Adrenal gland (tissue), 19 donors: ENCODE measurements at places on chromosomes 2 and 18.
A peak's percentile ranks its signal among the peaks of the same experiment; 100 is the strongest.

DNA sequence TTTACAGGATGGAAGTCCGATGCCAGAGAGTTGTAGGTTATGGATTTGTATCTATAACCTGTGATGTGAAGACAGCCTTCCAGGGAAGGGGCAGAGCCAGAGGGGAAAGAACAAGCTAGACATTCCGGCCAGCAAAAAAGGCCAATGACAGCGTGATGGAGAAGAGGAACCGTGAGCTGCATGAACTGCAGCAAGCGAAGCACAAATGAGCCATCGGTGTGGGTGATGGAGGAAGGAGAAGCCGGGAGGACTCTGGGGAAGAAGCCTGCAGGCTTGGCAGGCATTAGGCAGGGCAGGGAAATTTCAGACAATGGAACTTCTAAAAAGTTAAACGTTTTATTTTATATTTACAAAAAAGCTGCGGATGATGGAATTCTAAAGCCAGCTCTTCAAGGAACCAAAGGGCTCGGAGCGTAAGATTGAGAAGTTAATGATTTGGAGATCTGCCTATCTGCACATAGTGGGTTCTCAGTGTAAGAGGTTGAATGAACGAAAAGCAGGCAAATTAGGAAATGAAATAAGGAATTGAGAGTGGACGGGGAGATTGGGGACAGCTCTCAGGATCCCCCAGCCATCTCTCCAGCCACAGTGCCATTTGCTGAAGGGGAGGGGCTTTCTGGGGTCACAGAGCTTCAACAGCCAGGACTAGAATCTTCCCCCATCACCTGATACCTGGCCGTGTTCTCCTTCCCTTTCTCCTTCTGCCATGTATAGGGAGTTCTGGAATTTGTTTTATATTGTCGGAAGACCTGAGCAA, 28.4 kb downstream of the NGEF start:
- no peak overlapping the region for H3K27ac ChIP-seq
- no peak overlapping the region for H3K4me3 ChIP-seq
- no peaks in the 10 kb centered on the region for H3K27me3 ChIP-seq
- peak; percentile 30 for DNase-seq
- peaks cover 8% of the 10 kb centered on the region for H3K4me1 ChIP-seq
- H3K36me3 ChIP-seq, result no peaks in the 10 kb centered on the region

- DNase-seq, result peak; percentile 69
- H3K4me3 ChIP-seq, result no peak overlapping the region
- no peaks in the 10 kb centered on the region for H3K36me3 ChIP-seq
- peak overlapping the region; percentile 68 for H3K27ac ChIP-seq
Observed at GRCh38 chr2:26709323-26710110, 17.0 kb downstream of the KCNK3 start.

DNA sequence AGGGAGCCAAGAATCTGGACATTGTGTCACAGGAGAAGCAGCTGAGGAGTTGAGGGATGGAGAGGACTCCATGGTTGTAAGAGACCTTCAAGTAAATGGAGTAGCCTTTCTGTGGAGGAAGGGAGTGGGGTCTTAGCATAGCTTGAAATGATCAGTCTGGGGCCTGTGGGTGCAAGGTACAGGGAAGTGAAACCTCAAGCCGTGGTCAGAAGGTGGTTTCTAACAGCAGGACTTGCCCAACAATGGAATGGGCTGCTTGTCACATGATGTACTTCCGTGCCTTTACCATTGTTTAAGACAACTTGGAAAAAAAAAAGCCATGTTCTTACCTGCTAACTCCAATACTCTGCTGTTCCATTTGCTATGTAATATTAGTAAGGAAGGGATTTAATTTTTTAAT, 140.7 kb downstream of the LDLRAD4 start:
- no peaks in the 10 kb centered on the region for H3K36me3 ChIP-seq
- no peak for DNase-seq
- H3K27me3 ChIP-seq, result no peaks in the 10 kb centered on the region
- H3K27ac ChIP-seq, result no peak overlapping the region
- no peak overlapping the region for H3K4me3 ChIP-seq
- peaks cover 9% of the 10 kb centered on the region for H3K4me1 ChIP-seq

DNA sequence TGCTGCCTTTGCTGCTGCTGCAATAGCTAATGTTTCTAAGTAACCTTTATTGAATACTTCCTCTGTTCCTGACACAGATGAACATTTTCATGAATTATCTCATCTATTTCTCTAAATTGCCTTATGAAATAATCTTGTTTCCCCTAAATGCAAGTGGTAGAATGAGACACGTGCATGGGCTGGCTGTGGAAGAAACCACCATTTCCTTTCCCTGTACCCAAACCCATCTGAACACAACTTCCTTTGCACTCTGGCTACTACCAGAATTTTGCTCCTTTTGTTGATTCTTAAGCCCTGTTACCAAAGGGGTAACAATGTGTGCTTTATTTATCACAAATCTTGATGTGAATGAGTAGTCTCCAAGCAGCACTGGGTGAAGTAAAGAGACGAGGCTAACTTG, 29.2 kb downstream of the AKAIN1 start:
- H3K36me3 ChIP-seq, result no peaks in the 10 kb centered on the region
- H3K27me3 ChIP-seq, result no peaks in the 10 kb centered on the region
- H3K4me3 ChIP-seq, result no peak overlapping the region
- H3K4me1 ChIP-seq, result no peaks in the 10 kb centered on the region
- no peak overlapping the region for H3K27ac ChIP-seq

GRCh38 chr2:14932285-14932684, 299.8 kb downstream of the LRATD1 start:
- no peak for DNase-seq
- H3K4me1 ChIP-seq, result no peaks in the 10 kb centered on the region
- H3K4me3 ChIP-seq, result no peak overlapping the region

DNA sequence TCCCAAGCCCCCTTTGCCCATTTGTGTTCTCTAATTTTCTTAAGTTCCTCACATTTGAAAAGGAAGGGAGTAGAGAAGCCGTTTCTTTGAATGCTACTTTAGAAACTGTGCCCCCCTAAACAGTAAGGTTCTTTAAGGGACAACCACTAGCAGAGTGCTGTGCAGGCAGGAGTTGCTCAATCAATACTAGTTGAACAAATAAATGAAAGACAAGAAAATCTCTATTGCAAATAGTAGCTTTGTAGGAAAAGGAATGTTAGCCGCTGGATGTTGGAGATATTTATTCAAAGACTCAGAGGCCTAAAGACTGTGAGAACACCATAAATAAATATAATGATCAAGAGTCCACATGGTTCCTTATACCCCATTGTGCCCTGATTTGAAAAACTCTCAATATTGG, 119.8 kb upstream of the SMAD7 start:
- H3K27ac ChIP-seq, result no peak overlapping the region
- no peak for DNase-seq
- no peak overlapping the region for H3K4me3 ChIP-seq
- no peaks in the 10 kb centered on the region for H3K27me3 ChIP-seq

DNA sequence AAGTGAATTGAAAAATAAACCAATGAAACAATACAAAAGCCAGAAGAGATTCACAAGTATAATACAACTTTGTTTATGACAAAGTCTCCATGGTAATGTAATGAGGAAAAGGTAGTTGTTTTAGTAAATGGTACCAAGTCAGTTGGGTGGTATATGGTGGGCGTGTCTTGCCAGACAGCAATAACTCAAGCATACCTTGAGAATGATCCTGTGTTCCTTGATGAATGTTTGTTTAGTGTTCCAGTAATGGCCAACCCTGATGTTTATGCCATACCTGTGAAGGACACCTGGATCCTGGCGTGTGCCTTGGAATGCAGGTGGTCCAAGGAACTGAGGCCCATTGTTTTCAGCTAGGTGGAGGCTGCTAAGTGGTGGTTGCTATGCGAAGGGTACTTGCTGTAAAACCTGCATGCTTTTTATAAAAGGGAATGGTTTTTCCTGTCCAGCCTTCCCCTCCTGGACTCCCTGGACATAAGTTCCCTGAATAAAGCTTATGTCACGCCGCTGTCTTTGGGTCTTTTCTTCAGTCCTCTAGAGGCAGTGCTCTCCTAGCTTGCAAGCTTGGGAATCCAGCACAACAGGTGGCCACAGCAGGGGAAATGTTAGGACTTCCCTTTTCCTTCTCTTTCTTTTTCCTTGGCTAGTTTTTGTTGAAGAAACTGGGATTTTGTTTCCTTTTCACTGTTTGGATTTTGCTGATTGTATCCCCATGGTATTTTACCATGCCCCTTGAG, 54.7 kb downstream of the MTA3 start:
- no peak overlapping the region for H3K27ac ChIP-seq
- DNase-seq, result no peak
- H3K27me3 ChIP-seq, result no peaks in the 10 kb centered on the region
- H3K4me1 ChIP-seq, result peaks cover 9% of the 10 kb centered on the region
- no peak overlapping the region for H3K4me3 ChIP-seq
- H3K36me3 ChIP-seq, result no peaks in the 10 kb centered on the region

- H3K4me3 ChIP-seq, result no peak overlapping the region
- H3K27me3 ChIP-seq, result no peaks in the 10 kb centered on the region
- no peaks in the 10 kb centered on the region for H3K36me3 ChIP-seq
- DNase-seq, result no peak
- no peak overlapping the region for H3K27ac ChIP-seq
Observed at GRCh38 chr2:144630459-144631215, 110.7 kb upstream of the ZEB2 start.

- H3K36me3 ChIP-seq, result no peaks in the 10 kb centered on the region
- no peak overlapping the region for H3K27ac ChIP-seq
- H3K27me3 ChIP-seq, result no peaks in the 10 kb centered on the region
- no peak for DNase-seq
- H3K4me1 ChIP-seq, result no peaks in the 10 kb centered on the region
Observed at GRCh38 chr2:224078656-224079055, 39.6 kb upstream of the SERPINE2 start.

GRCh38 chr2:28956890-28957289, 24.2 kb upstream of the TOGARAM2 start:
- no peak for DNase-seq
- no peaks in the 10 kb centered on the region for H3K4me1 ChIP-seq
- H3K27ac ChIP-seq, result no peak overlapping the region
- H3K27me3 ChIP-seq, result no peaks in the 10 kb centered on the region

- no peak overlapping the region for H3K27ac ChIP-seq
- no peak overlapping the region for H3K4me3 ChIP-seq
- H3K4me1 ChIP-seq, result peaks cover 18% of the 10 kb centered on the region
- no peaks in the 10 kb centered on the region for H3K27me3 ChIP-seq
- no peak for DNase-seq
Observed at GRCh38 chr2:40287773-40288172, 164.1 kb downstream of the SLC8A1 start.

DNA sequence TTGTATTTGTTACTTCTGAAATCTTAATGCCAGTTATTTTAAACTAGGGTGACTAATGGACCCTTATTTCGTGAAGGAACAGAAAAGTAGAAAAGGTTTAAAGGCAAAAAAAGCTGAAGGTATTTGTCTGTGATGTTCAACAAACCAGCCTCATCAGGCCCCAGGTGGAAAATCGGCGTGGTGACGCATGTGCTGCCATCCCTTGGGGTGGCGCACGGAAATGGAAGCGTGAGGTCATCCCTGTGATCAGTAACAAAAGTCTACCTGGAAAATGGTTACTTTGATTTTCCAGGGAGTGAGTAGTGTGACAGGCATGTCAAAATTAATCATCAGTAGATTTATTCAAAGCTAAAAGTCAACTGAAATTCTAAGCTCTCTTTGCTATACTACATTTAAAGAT, 313.2 kb downstream of the GBX2 start:
- no peak overlapping the region for H3K27ac ChIP-seq
- H3K4me1 ChIP-seq, result no peaks in the 10 kb centered on the region
- no peaks in the 10 kb centered on the region for H3K36me3 ChIP-seq
- H3K27me3 ChIP-seq, result no peaks in the 10 kb centered on the region
- no peak overlapping the region for H3K4me3 ChIP-seq

DNA sequence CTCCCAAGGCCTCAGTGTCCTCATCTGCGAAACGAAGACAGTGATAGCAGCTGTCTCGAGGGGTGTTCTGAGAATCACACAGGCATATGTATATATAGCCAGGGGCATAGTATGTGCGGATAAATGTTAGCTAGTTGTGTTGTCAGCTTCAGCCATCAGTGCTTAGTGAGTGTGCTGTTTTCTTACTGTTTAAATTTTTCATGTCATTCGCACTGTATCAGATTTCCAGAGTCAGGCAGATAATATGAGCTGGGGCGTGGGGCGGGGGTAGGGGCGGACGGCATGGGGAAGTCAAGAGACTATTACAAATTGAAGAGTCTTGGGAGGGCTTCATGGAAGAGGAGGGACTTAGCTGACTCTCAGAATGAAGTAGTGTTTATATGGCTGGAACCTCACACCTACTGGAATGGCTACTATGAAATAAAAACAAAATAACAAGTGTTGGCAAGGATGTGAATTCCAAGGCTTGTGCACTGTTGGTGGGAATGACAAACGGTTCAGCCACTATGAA, 7.0 kb downstream of the TRAPPC12 start:
- no peak overlapping the region for H3K4me3 ChIP-seq
- H3K27ac ChIP-seq, result no peak overlapping the region
- H3K36me3 ChIP-seq, result no peaks in the 10 kb centered on the region
- peaks cover 8% of the 10 kb centered on the region for H3K4me1 ChIP-seq
- no peaks in the 10 kb centered on the region for H3K27me3 ChIP-seq
- no peak for DNase-seq

DNA sequence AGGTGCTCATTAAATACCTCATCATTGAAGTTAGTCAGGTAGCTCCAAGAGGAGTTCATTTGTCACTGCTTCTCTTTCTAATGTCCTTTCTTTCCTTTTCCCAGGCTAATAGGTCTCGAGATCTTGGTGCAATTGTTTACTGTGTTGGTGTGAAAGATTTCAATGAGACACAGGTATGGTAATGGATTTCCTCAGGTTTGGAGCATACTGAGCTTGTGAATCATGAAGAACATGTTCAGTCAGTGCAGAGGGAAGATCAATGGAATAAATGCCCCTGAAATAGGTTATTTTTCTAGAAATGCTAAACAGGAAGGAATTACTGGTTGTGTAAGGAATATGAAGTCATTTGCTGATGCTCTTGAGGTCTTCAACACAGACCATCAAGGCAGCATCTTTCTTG, 62.5 kb downstream of the ANTXR1 start:
- H3K27me3 ChIP-seq, result no peaks in the 10 kb centered on the region
- H3K4me3 ChIP-seq, result no peak overlapping the region
- H3K36me3 ChIP-seq, result no peaks in the 10 kb centered on the region
- H3K4me1 ChIP-seq, result peaks cover 19% of the 10 kb centered on the region

DNA sequence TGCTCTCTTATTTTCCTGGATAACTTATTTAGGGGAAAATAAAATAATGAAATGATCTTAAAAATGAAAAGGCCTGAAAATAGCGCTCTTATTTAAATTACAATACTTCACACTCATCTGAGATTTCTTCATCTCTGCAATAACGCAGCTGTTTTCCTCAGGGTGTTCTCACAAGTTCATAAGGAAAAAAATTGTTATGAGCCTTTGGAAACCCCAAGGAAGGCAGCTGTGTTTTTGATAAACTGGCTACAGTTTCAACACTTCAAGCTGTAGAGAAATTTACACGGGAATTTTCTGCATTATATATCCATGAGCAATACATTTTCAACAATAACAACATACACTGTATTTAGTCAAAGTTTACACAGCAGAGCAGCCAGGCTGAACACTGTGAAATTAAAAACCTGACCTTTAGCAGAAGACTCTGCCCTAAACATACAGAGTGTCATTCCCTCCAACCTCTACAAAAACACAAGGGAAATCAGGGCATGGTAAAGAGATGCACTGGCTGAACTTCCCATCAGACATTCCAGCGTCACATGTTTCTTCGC, 959.6 kb downstream of the SLC4A3 start:
- no peak for DNase-seq
- H3K27ac ChIP-seq, result no peak overlapping the region
- no peak overlapping the region for H3K4me3 ChIP-seq
- no peaks in the 10 kb centered on the region for H3K4me1 ChIP-seq
- H3K36me3 ChIP-seq, result no peaks in the 10 kb centered on the region

- H3K27me3 ChIP-seq, result no peaks in the 10 kb centered on the region
- H3K4me1 ChIP-seq, result peaks cover 100% of the 10 kb centered on the region
- no peak overlapping the region for H3K27ac ChIP-seq
- H3K4me3 ChIP-seq, result no peak overlapping the region
- H3K36me3 ChIP-seq, result no peaks in the 10 kb centered on the region
Observed at GRCh38 chr2:237700512-237701032, 73.2 kb downstream of the LRRFIP1 start.
